ENCODE measurements at places on chromosomes 2 and 18. TPM values are rescaled to one million over a fixed set of nuclear protein-coding genes. Genes with fewer than 3 reads are reported as not detected.

Gene WDR75
- total RNA-seq = 42.2 TPM

Gene IGFBP5
- 246 TPM for total RNA-seq

Gene SERPINB11
- 0.12 TPM for total RNA-seq

Gene UGT1A10
- total RNA-seq = not detected

Gene TLX2
- not detected for total RNA-seq

Gene NTSR2
- not detected for total RNA-seq

Gene PID1
- total RNA-seq = 11.4 TPM

Gene CHAC2
- 2.2 TPM for total RNA-seq
